NK-92 treated with Interleukin-12 subunit alpha and Interleukin-12 subunit beta, amount 100 ng/mL, for 24 hours (cell line): ENCODE measurements at places on chromosomes 3 and 15.

DNA sequence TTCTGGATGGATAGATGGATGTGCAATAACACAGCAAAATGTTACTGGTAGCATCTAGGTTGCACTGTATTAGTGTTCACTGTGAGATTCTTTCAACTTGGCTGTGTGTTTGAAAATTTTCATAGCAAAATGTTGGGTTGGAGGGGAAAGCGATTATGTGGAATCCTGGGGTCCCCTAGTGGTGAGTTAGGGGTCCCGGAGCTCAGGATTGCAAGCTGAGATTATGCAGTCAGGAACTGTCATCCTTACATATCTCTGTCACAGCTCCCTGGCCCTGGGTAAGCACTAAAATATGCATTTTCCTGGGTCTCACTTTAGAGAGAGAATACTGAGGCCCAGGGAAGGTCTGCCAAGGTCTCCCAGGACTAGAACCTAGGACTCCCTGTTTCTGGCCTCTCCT, 77.2 kb downstream of the CEMIP start:
- DNase-seq: no peak

DNA sequence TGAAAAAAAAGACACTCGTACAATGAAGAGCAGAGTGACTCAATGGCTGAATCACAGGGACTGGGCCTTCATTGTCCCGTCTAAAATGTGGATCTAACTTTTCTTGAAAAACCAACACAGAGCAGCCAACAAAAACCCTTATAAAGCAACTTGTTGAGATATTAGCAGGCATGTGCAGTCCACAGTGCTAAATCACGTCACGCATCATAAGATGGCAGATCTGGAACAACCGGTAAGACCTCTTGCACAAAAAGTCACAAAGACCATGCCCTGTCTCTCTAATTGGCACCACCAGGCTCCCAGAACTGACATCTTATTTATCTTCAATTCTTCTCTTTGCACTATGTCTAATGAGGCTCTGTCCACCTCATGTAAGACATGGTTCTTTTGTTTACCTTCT, 177.0 kb downstream of the MAGI1 start:
- no peak for DNase-seq

DNA sequence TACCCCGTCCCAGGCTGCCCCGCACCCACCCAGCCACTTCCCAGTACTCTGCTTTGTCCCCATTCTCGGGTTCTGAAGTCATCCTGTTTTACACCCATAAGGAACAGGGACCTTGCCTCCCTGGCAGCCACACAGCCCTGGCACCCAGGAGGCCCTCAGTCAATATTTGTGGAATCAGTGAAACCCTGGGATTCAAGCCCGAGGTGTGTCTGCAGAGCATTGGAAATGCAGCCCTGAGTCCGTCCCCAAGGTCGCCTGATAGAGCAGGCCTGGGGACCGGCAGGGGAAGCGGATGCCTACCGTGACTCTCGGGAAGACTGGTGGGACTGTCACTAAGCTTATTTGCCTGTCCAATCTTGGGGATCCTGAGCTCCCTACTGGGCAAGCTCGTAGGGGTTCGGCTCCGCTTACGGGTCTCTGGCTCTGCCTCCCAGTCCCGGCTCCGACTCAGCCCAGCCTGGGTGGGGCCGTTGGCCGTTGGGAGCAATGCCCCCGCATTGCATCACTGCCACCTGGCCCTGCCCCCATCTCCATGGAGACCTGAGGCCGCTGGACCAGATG, 64.4 kb upstream of the TAMM41 start:
- no peak for DNase-seq

GRCh38 chr3:80259736-80260135, 491.9 kb upstream of the ROBO1 start:
- no peak for DNase-seq

DNA sequence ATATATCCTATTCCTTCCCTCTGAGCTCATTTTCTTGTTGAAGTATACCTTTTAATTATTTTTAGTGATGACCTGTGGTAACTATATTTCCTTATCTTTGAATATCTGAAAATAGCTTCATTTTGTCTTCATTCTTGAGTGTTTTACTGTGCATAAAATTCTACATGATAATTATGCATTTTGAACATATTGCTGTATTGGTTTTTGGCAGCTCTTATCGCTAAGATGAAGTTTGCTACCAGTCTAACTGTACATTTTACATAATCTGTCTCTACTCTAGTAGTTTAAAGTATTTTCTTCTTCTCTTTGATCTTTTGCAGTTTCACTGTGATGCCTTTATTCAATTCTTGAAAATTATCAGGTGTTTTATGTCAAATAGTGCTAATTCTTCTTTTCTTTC, 189.5 kb downstream of the ISL2 start:
- no peak for DNase-seq

GRCh38 chr3:10763248-10763620, 52.8 kb upstream of the SLC6A11 start:
- no peak for DNase-seq

- no peak for DNase-seq
Measured at GRCh38 chr3:112143689-112144088, 10.6 kb upstream of the GCSAM start.

GRCh38 chr3:185046603-185047002, 106.3 kb downstream of the C3orf70 start:
- no peak for DNase-seq

- DNase-seq: no peak
Measured at GRCh38 chr3:169869484-169870220, at the start of gene LRRC31. TSS of gene LRRC31 (minus strand) at chr3:169869935. CDS start at chr3:169869807, 128 bp downstream.

- no peak for DNase-seq
Measured at GRCh38 chr3:133475245-133476010, 75.6 kb downstream of the BFSP2 start.

GRCh38 chr3:152842413-152842812, 7.5 kb downstream of the P2RY1 start:
- DNase-seq: no peak

DNA sequence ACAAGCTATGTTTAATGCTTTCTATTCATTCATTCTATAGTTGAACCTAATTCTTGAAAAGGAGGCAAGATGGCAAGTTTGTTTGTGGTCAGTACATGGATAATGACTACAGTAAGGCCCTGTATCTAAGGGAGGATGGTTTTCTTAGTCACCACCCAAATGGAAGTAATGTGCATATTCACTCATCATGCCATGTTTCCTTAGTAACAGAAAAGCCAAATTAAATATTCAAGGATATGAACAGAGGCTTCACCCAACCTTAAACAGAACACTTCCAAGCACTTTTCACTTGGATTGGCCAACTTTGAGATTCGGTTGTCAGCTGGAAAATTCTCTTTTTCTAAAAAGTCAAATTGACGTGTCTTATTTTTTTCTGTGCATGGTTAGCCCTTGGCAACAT, 805.3 kb upstream of the LMCD1 start:
- DNase-seq: no peak

DNA sequence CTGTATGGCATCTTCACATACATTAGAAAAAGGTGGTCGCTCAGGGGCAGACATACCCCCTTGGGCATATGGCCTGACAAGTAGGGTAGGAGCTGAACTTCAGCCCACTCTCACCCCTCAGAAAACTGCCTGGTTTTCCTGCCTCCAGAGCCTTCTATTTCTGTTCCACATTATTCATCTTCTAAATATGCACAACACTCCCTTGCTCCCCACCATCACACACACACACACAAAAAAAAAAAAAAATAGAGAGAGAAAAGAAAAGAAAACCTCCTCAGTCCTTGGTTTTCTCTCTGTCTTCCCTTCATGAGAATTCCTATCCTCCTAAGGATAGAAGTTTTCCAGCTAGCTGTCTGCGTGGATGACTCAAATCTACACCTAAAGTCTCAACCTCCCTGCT, 5.6 kb upstream of the ROPN1 start:
- no peak for DNase-seq

- DNase-seq: no peak
Measured at GRCh38 chr3:50339485-50340146, 1.0 kb downstream of the RASSF1 start.

GRCh38 chr15:36912311-36912712, 188.0 kb downstream of the MEIS2 start:
- DNase-seq: no peak

DNA sequence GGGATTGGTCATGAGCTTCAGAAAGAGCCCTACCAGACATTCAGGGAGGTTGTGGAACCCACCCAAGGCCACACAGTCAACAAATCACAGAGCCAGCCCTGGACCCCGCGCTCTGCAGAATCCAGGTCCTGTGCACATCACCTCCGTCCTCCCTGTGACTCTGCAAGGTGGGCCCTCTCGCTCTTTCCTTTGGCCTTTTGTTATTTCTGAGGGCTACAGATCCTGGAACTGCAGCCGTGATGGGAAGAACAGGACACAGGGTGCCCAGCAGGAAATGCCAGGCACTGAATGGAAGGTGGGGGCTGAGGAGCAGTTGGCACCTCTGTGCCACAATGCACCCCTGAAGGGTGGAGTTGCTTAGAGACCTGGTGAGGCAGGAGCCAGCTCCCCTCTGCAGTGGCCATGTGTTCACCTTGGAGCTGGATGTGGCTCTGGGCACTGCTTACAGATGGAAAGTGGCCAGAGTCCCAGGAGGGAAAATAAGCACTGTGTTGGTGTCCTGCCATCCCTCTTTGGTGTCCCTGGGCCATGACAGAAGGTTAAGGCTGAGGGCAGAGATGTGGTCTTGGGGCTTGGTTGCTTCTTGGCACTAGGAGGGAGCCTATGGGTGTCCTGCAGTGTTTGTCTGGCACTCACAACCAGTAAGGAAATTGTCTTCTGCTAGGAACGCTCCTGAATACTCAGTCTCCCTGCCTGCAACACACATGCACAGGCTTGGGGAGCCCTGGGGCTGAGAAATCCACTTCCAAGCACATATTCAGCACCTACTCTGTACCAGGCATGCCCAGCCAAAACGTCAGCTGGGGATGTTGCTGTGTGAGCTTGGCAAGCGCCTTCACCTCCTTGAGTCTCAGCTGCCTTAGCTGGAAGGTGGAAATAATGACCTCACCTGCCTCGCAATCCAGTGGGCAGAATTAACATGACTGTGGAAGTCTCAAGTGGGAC, 98.0 kb upstream of the SLC6A6 start:
- DNase-seq: no peak

- DNase-seq: no peak
Measured at GRCh38 chr3:61578667-61579367, 17.4 kb downstream of the PTPRG start.
